ENCODE measurements at places on chromosomes 5 and 9.

GRCh38 chr5:157067005-157067404 lies 8.1 kb upstream of the HAVCR1 start:
- no peak for DNase-seq

DNA sequence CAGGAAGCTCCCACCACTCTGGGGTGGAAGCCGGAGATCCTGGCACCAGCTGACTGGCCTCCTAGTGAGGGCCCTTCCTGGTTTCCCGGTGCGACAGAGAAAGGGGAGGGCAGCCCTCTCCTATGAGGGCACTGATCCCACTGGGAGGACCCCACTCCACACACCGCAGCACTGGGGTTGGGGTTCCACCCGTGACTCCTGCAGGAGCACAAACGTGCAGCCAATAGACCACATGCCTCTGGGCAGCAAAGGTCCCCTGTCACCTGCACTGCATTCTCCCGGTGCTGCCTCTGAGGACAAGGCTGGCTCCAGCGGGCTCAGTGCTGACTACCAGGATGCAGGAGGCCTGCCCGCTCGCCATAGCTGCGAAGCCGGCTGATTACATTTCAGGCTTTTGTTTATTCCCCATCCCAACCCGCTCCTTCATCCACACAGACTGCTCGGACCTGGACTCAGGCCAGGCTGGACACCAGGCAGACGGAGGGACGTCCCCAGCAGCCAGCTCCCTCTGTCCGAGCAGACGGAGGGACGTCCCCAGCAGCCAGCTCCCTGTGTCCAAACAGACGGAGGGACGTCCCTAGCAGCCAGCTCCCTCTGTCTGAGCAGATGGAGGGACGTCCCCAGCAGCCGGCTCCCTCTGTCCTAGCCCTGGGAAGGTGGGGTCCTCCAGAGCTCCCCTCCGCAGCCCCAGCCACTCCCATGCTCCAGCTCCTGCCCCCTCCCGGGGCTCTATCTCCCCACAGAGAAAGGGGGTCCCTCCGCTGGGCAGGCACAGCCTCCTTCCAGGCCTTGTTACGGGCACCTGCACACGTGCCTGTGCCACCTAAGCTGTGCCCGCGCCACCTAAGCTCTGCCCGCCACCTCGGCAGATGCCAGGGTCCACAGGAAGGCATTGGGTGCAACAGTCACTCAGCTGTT lies 8.8 kb upstream of the CEP72 start:
- no peak for DNase-seq

- no peak for DNase-seq
Measured at GRCh38 chr9:84818791-84819190, 149.3 kb downstream of the NTRK2 start.

DNA sequence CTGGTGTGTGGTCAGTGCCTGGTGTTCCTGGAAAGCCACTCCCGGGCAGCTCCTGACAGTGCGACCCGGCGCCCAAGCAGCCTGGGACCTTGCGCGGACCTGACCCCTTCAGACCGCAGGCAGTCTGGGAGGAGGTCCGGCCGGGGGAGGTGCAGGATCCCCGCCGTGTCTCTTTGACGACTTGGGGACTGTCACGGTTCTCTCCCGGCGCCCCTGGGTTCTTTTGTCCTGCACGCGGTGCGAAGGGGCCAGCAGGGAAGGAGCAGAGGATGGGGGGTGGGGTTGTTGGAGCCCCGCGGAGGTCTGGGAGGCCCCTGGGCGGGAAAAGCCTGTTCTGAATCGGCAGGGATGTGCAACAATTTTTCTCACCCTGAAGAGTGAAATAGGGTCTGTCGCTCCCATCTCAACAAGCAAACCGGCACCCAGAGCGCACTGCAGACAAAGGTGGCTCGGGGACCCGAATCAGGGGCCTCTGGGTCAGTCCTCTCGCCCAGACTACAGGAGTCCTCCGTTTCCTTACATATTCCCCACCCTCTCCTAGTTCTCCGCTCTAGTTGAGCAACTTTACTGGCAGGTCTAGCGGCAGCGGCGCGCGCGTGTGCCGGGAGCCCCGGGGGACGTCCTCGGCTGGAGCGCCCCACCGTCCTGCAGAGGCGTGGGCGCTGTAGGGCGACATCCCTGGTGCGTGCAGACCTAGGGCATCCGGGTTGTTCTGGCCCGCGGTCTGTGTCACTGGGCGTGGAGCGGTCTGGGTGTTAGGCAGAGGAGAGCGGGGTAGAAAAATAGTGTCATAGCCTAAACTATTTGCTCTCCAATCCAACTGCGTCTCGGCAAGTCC lies 1.2 kb downstream of the VCAN start:
- DNase-seq: peak; percentile 21

GRCh38 chr5:179061025-179061424 lies 852 bp downstream of the ZNF354C start:
- no peak for DNase-seq

DNA sequence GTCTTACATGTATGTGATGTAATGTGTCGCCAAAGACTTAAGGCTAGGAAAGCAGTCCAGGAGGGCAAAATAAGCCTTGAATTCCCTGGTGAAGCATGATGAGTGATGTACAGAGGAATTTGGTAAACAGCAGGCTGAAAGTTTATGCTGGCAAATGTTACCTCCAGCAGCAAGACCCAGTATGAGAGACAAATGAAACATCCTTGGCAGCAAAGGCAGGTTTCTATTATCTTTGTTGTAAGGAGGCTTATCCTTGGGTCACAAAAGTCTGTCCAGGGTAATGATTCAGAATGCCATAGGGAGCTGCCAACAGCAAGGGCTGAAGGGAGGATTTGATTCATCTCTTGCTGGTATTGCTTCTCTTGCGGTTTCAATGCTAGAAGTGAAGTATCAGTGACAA lies 75.9 kb upstream of the HTR4 start:
- no peak for DNase-seq

GRCh38 chr9:90904706-90905478 lies 103.3 kb downstream of the SYK start:
- no peak for DNase-seq

DNA sequence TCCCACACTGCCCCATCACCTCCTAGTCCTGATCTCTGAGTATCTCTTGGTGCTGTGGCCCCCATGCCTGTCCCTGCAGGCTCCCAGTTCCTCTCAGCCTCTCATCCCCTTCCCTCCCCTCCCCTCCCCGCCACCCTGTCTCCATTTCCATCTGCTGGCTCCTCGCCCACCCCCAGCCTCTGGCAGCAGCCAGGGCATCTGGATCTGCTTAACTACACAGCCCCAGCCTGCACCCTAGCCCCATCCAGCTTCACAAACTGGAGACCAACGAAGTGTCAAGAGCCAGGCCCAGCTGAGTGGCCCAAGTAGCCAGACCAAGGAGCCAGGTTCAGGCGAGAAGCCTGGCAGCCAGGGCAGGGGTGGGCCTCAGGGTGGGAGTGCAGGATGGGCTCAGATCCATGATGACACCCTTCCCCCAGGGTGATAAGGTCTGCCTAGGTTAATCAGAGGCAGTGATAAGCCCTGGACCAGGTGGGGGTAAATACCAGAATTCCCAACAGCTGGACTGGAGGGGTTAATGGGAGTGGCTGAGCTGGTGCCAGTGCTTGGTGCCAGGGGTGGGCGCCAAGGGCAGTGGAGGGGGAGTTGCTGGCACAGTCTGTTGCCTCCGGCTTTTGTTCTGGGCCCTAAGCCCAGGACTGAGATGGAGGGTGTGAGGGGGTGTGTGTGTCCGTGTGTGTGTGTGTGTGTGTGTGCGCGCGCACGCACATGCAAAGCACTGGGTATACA lies 2.5 kb downstream of the IL11RA start:
- no peak for DNase-seq

DNA sequence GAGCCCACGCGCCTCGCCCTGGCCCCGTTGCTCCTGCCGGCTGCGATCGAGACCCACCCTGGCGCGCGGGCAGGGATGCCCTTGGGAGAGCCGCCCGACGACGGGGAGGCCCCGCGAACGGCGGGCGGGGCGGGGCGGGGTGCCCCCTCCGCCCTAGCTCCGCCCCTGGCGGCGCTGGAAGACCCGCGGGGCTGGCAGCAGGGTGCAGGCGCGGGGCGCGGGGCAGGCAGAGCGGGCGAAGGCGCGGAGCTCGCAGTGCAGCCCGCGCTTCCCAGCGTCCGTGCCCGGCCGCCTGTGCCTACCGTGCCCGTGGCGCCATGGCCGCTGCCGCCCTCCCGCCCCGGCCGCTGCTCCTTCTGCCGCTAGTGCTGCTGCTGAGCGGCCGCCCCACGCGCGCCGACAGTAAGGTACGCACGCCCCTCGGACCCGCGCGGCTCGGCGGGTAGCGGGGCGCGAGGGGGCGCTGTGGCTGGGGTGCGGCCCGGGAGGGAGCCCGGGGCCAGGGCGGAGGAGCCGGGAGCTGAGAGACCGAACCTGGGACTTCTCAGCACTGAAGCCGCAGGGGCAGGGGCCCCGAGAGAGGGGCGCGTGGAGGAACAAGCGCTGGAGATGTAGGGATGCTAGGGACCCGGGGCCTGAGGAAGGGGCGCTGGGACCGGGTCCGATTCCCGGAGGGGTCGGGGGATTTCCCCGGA lies at the start of gene OLFML2A:
OLFML2A (plus strand) TSS at position 180 of the 695 bp plus-strand sequence; CDS start at position 318, 138 bp downstream.
- peak; percentile 16 for DNase-seq

- DNase-seq: no peak
Measured at GRCh38 chr5:143143973-143144372, 259.5 kb downstream of the NR3C1 start.
